ENCODE measurements at places on chromosomes 6 and 20.

DNA sequence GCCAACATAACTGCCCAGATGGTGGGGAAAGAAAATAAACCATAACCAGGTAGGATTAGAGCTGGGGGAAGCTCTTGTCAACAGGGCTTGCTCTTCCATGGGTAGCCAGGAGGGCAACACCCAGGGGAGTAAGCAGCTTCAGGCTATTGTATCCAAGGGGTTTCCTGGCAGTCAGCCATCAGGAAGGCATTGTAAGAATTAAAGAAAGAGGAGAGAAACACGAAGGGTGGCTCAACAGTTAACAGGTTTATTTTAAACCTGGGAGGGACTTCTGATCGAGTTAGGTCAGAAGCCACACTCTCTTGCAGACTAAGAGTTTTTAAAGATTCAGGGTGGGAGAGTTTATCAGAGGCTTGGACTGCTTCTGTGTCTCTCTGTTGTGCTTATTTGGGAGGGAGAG is 114.2 kb downstream of the QRSL1 start:
- no peak for DNase-seq

DNA sequence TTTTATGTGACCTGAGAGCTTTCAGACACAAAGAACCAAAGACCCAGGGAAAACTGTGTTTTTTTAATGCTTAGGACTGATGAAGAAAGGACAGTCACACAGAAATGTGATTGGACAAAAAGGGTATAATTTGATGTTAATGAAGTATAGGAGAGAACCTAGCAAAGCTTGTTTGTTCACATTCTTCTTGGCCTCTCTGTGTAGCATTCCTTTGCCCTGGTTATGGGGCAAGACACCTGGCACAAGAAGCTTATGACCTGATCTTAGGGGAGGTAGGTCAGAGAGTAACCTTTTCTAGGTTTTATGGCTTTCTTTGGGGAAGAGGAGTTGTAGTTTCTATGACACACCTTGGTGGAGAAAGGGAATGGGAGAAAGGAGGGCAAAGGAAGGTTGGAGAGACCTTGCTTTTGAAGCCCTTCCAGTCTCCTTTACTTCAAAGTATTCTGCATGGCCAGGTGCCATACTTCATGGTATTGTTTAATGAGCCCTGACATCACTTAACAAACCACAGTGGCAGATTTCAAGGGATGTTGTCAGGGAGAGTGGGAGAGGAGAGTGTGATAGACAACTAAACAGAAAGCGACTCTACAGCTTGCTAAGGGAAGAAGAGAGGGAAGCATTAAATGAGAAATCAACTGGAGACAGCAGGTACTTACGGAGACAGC is 701.8 kb upstream of the FLRT3 start:
- no peak for DNase-seq

GRCh38 chr20:50710492-50711063 is 19.2 kb upstream of the RIPOR3 start:
- DNase-seq, result no peak

GRCh38 chr6:30013291-30013922 is 47.7 kb upstream of the POLR1H start:
- no peak for DNase-seq

- no peak for DNase-seq
Observed at GRCh38 chr6:24951811-24952299, 16.1 kb upstream of the RIPOR2 start.

- no peak for DNase-seq
Observed at GRCh38 chr6:81937296-81937937, 184.9 kb upstream of the TENT5A start.

Data from NCI-H1694 treated with DMSO at 0.1 percent for 48 hours (cell line).